ENCODE measurements at places on chromosomes 7 and 10. TPM values are rescaled to one million over a fixed set of nuclear protein-coding genes. Genes with fewer than 3 reads are reported as not detected.
A peak's percentile ranks its signal among the peaks of the same experiment; 100 is the strongest.

DNA sequence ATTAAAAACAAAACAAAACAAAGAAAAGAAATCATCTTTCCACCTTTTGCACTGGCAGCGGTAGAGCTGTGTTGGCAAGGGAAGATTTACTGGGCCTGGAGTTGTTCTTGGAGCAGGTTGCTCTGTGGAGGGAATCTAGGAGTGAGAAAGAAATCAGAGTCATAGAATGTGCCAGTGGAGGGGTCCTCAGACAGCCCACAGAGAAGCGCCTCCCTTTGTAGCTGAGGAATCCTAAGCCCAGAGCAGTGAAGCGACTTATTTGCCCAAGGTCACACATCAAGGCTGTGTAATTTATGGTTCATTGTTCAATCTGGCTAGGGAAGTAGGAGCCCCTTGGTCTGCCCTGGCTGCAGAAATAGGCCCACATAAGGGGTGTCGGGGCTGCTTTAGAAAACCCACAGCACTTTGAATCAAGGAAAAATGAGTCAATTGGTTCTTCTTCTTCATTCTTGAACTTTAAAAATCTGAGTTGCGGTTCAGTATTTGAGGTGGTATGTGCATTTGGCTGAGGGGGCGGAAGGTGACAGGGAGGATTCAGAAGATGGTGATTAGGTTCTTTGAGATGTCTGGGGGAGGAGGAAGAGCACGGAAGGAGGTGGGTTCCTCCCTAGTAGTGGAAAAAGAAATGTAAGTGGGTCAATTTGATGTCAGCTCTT, 253.7 kb downstream of the PTEN start:
- H3K27me3 ChIP-seq: no peaks in the 10 kb centered on the region
- no peaks in the 10 kb centered on the region for H3K36me3 ChIP-seq
- no peak overlapping the region for H3K4me3 ChIP-seq
- no peak overlapping the region for H3K27ac ChIP-seq
- no peak for DNase-seq
- peaks cover 12% of the 10 kb centered on the region for H3K4me1 ChIP-seq

GRCh38 chr7:83702446-83702845, 53.5 kb upstream of the SEMA3E start:
- DNase-seq: no peak
- no peaks in the 10 kb centered on the region for H3K36me3 ChIP-seq
- no peak overlapping the region for H3K4me3 ChIP-seq
- no peaks in the 10 kb centered on the region for H3K4me1 ChIP-seq

- H3K27me3 ChIP-seq: peaks cover 46% of the 10 kb centered on the region
- DNase-seq: no peak
- H3K4me3 ChIP-seq: no peak overlapping the region
- H3K36me3 ChIP-seq: no peaks in the 10 kb centered on the region
- no peak overlapping the region for H3K27ac ChIP-seq
Measured at GRCh38 chr10:47118326-47118725, 181.7 kb upstream of the GDF10 start.

- H3K4me3 ChIP-seq: peak overlapping the region; percentile 33
- H3K27me3 ChIP-seq: no peaks in the 10 kb centered on the region
- DNase-seq: no peak
- peak overlapping the region; percentile 60 for H3K27ac ChIP-seq
- H3K4me1 ChIP-seq: peaks cover 48% of the 10 kb centered on the region
Measured at GRCh38 chr10:79910344-79910743, 38.6 kb downstream of the SFTPD start.

Gene ADAM22
- 1.9 TPM for total RNA-seq

Data from left ventricle myocardium inferior (tissue), 1 donor.